ENCODE measurements at places on chromosomes 1 and 21. TPM values are rescaled to one million over a fixed set of nuclear protein-coding genes. Genes with fewer than 3 reads are reported as not detected.

- peak overlapping the region; percentile 97 for H3K27ac ChIP-seq
- H3K4me3 ChIP-seq, result no peak overlapping the region
- DNase-seq, result no peak
- no peaks in the 10 kb centered on the region for H3K27me3 ChIP-seq
- no peaks in the 10 kb centered on the region for H3K36me3 ChIP-seq
Observed at GRCh38 chr21:25737421-25737820, 2.6 kb downstream of the GABPA start.

DNA sequence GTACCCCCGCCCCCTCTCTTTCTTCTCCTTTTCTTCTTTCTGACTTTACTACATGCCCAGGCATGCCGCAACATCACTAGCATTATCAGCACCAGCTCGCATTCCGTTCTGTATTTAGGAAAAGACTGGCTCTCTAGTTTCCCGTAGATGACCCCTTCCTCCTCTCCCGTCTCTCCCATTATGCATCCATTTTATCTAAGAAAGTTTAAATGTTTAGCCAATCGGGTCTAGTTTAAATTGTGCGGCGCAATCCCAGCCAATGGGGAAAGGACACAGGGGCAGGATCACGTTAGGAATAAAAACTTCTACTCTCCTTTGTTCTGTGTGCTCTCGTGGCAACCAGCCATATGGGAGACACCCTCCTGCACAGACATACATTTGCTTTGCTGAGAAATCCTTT lies 2.3 kb upstream of the KRTAP10-7 start:
- H3K27ac ChIP-seq, result no peak overlapping the region
- DNase-seq, result no peak
- no peak overlapping the region for H3K4me3 ChIP-seq
- H3K36me3 ChIP-seq, result no peaks in the 10 kb centered on the region

Gene OR2G6
- total RNA-seq, result not detected

Gene MCM3AP
- 52.5 TPM for total RNA-seq

- H3K4me1 ChIP-seq, result no peaks in the 10 kb centered on the region
- DNase-seq, result no peak
- H3K36me3 ChIP-seq, result no peaks in the 10 kb centered on the region
- no peak overlapping the region for H3K27ac ChIP-seq
Observed at GRCh38 chr1:157725221-157725577, 24.6 kb upstream of the FCRL3 start.

DNA sequence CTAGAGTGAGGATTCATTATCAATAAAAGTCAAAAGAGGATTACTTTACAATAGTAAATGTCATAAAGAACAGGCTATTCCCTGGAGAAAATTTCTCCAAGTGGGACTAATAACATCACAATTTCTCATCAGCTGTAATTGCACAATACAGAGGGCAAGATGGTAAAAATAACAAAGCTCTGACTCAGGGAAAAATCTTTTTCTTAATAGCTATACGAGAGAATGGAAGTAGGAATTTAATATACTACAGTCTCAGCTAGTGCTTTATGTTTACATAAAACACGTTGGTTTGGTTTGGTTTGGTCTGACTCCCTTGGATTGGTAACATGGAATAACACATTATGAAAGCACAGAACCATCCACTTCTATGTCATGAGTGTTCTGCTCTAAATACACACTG lies 397.6 kb downstream of the LRRIQ3 start:
- H3K4me1 ChIP-seq, result peaks cover 16% of the 10 kb centered on the region
- no peaks in the 10 kb centered on the region for H3K36me3 ChIP-seq
- no peaks in the 10 kb centered on the region for H3K27me3 ChIP-seq
- H3K4me3 ChIP-seq, result no peak overlapping the region
- H3K27ac ChIP-seq, result peak overlapping the region; percentile 12
- DNase-seq, result peak; percentile 25

DNA sequence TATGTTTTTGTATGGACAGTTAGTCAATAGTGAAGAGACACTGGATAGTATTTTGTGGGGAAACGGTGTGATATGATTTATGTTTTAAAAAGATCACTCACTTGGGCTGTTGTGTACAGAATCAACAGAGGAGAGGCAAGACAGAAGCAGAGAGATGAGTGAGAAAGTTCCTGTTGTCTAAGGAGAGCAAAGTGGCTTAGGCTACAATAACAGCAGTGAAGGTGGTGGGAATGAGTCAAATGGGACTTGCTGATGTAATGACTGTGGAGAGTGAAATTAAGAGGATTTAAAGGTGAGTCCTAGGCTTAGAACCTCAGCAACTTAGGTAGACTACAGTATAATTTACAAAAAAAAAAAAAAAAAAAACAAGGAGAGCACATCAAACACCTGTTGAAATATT lies 169.2 kb upstream of the HP1BP3 start:
- no peaks in the 10 kb centered on the region for H3K36me3 ChIP-seq
- no peak overlapping the region for H3K27ac ChIP-seq
- H3K27me3 ChIP-seq, result no peaks in the 10 kb centered on the region
- H3K4me1 ChIP-seq, result no peaks in the 10 kb centered on the region

- H3K4me1 ChIP-seq, result no peaks in the 10 kb centered on the region
- no peak for DNase-seq
- H3K4me3 ChIP-seq, result no peak overlapping the region
- H3K27ac ChIP-seq, result no peak overlapping the region
- no peaks in the 10 kb centered on the region for H3K36me3 ChIP-seq
Observed at GRCh38 chr1:233086961-233087881, 136.8 kb downstream of the NTPCR start.

Gene OPTC
- not detected for total RNA-seq

- no peak for DNase-seq
- no peak overlapping the region for H3K4me3 ChIP-seq
- H3K27ac ChIP-seq, result no peak overlapping the region
Observed at GRCh38 chr1:41046347-41046775, 24.8 kb upstream of the SLFNL1 start.

DNA sequence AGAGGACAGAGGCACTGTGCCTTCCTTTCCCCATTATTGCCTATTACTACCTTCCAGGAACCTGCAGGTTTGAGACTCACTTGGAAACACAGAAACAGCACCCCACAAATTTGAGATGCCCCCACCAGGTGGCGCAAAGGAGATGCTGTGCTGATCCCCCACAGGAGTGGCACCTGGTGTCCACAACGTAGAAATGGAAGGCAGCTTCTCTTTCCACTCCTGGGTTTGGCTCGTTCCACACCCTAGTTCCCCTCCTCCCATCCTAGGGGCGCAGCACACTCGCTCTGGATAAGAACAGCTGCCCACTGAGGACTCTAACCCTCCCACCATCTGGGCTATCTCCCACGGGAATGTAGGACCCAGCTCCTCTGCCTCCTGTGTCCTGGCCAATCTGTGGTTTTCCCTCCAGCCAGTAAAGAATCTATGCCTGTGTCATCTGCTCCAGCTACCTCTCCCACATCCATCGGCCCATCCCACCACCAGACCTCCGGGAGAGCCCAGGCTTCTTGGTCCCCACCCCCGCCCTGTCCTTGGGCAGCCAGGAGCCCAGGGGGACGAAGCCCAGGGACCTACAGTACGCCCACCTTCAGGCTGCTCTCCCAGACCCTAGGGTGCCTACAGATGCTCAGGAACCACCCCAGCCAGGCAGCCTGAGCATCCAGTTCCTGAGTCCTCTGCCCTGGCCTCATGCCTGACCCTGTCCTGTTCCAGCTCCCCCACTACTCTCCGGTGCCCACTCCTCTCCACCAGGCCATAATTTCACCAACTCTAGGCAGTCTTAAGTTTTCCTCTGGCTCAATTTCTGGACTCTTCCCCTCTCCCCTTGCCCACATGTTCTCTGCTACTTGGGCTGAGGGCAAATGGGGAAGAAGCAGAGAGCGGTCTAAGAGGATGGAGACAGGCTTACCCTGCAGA lies 549 bp downstream of the THBS3 start:
- no peaks in the 10 kb centered on the region for H3K27me3 ChIP-seq
- peak; percentile 87 for DNase-seq
- H3K27ac ChIP-seq, result peak overlapping the region; percentile 99
- H3K36me3 ChIP-seq, result no peaks in the 10 kb centered on the region
- peaks cover 16% of the 10 kb centered on the region for H3K4me1 ChIP-seq

GRCh38 chr1:52435650-52436049 lies 31.2 kb downstream of the PRPF38A start:
- H3K27ac ChIP-seq, result no peak overlapping the region
- no peak overlapping the region for H3K4me3 ChIP-seq
- no peaks in the 10 kb centered on the region for H3K27me3 ChIP-seq
- no peak for DNase-seq
- H3K36me3 ChIP-seq, result no peaks in the 10 kb centered on the region

GRCh38 chr1:87329051-87329525 lies 408 bp downstream of the LMO4 start:
- peak overlapping the region; percentile 96 for H3K27ac ChIP-seq
- H3K36me3 ChIP-seq, result peaks cover 3% of the 10 kb centered on the region
- no peaks in the 10 kb centered on the region for H3K27me3 ChIP-seq
- H3K4me3 ChIP-seq, result peak overlapping the region; percentile 62

GRCh38 chr21:44530903-44531605 lies 8.9 kb downstream of the KRTAP10-1 start:
- H3K36me3 ChIP-seq, result no peaks in the 10 kb centered on the region
- DNase-seq, result no peak
- no peaks in the 10 kb centered on the region for H3K4me1 ChIP-seq
- no peak overlapping the region for H3K4me3 ChIP-seq
- H3K27ac ChIP-seq, result no peak overlapping the region

Gene CEP350
- total RNA-seq, result 68.5 TPM

DNA sequence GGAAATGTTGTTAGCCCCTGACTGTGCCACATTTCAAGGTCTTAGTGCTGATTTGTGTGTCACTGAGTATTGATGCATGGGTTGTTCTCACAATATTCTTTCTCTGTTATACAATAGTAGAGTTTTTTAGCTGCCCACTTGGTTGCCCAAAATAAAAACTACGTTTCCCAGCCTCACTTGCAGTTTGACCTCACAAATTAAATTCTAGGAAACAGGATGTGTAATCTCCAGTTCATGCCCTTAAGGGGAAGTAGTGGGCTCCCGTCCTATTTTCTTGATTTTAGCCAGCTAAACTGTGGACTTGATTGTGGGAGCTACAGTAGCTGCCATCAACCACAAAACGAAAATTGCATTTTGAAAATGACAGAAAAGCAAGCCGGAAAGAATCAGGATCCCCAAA lies 27.3 kb upstream of the LAMC1 start:
- no peaks in the 10 kb centered on the region for H3K27me3 ChIP-seq
- no peak overlapping the region for H3K4me3 ChIP-seq
- no peaks in the 10 kb centered on the region for H3K36me3 ChIP-seq
- DNase-seq, result no peak
- H3K27ac ChIP-seq, result no peak overlapping the region
- H3K4me1 ChIP-seq, result no peaks in the 10 kb centered on the region

GRCh38 chr1:181061891-181062835 lies 26.3 kb upstream of the IER5 start:
- no peaks in the 10 kb centered on the region for H3K27me3 ChIP-seq
- H3K4me3 ChIP-seq, result no peak overlapping the region

Gene FMOD
- total RNA-seq, result 118 TPM

Gene SLC45A3
- total RNA-seq, result 10.0 TPM

Gene AMY2B
- total RNA-seq, result 21.5 TPM

- no peaks in the 10 kb centered on the region for H3K27me3 ChIP-seq
- no peak for DNase-seq
- H3K27ac ChIP-seq, result no peak overlapping the region
- H3K4me1 ChIP-seq, result peaks cover 8% of the 10 kb centered on the region
- H3K36me3 ChIP-seq, result no peaks in the 10 kb centered on the region
Observed at GRCh38 chr1:99650030-99650429, 4.1 kb downstream of the PALMD start.

Gene DENND2D
- total RNA-seq, result 7.3 TPM

DNA sequence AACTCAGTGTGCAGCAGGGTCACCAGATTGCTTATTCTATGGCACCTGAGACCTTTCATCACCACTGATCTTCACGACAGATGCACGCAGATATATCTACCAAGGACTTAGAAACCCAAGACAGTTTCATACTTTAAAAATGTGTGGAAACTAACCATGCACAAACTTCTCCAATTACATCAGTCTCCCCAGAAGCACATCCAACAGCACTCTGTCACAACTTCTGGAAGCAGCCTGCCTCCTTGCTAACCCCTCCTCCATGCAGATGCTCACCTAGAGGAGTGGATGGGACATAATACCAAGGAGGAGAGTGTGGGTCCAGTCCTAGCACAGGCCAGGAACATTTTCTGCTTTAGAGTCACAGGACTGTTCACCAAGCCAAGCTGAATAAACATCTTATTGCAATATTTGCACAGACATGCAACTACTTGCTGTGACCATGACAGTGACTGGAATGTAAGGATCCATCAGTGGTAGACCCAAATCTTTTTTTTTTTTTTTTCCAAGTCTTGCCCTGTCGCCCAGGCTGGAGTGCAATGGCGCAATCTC lies 69.4 kb downstream of the HIVEP3 start:
- H3K27me3 ChIP-seq, result no peaks in the 10 kb centered on the region
- H3K36me3 ChIP-seq, result no peaks in the 10 kb centered on the region

DNA sequence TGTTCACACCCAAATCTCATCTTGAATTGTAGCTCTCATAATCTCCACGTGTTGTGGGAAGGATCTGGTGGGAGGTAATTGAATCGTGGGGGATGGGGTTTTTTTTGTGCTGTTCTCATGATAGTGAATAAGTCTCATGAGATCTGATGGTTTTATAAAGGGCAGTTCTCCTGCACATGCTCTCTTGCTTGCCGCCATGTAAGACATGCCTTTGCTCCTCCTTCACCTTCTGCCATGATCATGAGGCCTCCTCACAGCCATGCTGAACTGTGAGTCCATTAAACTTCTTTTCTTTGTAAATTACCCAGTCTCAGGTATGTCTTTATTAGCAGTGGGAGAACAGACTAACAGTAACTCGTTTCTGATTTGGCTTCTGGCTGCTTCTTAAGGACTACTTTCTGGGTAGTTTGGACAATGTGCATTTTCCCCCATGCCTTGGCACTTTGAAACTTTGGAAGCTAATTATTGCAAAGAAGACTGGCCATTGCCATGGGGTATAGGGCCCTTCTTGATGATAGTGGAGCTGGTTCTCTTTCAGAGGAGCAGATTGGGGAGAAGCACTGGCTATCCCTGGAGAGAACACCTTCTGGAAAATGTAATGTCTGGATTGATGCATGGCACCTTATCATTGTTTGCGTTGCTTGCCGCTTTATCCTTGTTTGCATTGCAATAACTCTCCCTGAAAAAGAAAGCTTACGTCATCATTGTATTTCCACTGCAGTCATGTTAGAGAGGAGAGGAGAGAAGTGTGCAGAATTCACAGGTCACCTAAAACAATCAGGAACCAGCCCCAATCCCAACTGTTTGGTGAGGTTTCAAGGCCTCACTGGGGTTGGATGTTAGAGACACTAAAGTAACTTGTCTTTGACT lies 5.9 kb downstream of the CNIH3 start:
- H3K4me3 ChIP-seq, result no peak overlapping the region
- peaks cover 38% of the 10 kb centered on the region for H3K27me3 ChIP-seq
- peaks cover 19% of the 10 kb centered on the region for H3K4me1 ChIP-seq
- H3K36me3 ChIP-seq, result no peaks in the 10 kb centered on the region
